Natural killer cell (primary cell): ENCODE measurements at places on chromosomes 16 and 17. TPM values are rescaled to one million over a fixed set of nuclear protein-coding genes. Genes with fewer than 3 reads are reported as not detected.

DNA sequence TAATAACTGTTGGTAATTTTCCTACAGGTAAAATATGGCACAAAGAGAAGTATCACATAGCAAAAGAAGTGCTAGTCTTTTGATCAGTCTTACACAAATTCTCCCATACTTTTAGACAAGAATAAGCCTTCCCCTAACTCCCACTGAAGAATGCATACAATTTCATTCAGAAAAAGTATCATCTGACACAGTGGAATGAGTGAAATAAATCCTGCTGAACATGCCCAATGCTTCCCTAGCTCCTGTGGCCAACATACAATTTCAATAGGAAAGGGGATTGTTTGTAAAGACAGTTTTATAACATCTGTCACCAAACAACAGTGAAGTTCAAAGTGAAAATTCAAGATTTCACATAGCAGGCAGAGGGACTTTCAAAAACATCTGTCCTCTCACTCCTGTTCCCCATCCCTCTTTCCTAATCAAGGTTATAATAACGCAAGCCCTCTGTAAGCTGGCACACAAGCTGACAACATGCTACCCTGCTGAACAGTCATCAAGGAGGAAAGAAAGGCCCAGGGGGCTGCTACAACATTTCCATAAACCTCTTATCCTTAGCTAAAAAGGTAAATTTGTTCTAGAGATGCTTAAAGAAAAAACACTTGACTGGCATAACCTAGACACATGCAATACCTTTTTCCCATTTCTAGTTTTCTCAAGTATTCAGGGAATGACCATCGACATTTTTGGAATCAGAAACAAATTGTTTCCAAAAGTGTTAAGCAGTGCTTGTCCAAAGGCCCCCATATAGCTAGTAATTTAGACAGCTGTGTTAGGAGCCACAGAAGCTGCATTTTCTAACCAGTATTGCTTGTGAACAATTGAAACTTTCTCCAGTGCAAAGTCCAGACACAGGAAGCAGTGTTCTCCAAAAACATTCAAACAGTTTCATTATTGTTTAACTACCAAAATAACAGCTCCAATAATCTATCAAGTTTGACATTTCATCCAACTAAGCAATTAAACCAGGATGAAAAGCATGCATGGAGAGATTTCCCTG, 11.5 kb upstream of the RFFL start:
- DNase-seq = no peak

DNA sequence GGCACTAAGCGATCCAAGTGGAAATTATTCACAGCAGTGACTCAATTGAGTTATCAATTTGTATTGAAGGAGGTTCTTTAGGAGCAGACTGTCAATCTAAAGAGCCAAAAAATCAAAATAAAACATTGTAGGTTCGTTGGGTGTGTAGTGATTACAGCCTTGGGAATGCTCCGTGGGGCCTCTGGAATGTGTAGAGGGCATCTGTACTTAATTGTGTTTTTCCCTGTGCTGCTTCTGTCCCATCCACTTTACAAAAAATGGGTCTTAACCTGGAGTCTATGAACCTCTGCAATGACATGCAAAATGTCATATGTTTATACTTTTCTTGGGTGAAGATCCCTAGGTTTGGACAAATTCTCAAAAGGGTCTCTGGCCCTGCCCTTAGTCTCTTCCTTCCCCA, 215.1 kb downstream of the CCDC182 start:
- DNase-seq = no peak

- no peak for DNase-seq
Measured at GRCh38 chr17:71287071-71287823, 833.6 kb upstream of the SOX9 start.

Gene TBC1D3K
- total RNA-seq = not detected

DNA sequence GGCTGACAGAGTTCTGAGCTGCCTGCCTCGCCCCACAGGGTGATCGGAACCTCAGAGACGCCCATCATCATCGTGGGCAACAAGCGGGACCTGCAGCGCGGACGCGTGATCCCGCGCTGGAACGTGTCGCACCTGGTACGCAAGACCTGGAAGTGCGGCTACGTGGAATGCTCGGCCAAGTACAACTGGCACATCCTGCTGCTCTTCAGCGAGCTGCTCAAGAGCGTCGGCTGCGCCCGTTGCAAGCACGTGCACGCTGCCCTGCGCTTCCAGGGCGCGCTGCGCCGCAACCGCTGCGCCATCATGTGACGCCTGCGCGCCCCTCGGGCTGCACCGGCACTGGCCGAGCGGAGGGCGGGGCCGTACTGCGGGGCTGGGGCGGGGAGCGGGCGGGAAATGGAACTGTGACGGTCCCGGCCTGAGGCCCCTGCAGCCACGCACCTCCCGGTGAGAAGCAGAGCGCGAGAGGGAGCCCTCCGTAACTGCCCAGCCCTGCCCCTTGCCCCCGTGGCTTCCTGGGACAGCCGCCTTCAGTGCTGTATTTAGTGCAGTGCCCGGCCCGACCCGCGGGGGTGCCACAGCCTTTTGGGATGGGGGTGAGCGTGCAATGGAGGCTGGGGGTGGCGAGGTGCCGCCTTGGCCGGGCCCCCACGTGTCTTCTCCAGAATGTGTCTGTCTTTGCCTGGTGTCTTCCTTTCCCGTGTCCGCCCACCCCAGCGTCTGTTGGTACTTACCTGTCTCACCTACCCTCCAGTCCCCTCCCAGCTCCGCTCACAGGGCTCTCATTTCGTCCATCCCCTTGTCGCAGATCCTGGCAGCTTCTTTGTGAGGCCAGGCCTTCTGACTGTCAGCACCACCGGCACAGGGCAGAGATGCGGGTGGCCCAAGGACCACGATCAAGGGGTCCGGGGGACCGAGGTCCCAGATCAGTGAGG, 9.8 kb downstream of the RASL10B start:
- DNase-seq = peak; percentile 29

- DNase-seq = no peak
Measured at GRCh38 chr17:80902197-80902962, 89.3 kb upstream of the CHMP6 start.

DNA sequence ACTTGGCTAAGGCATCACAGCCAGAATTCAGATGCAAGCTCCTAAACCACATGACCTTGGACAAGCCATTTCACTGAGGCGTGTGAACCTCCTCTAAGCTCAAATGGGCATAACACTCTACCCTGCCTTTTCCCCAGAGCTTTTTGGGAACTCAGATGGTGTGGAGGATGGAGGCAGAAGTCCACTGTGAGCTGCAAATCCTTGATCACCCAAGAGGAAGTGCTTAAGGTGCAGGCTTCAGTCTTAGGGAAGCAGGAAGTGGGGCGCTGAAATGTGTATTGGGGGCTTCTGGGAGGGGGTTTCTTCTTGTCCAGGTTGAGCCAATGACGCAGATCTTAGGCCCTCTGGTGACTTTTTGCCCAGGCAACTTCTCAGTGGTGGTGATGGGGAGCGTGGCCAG, 12.9 kb downstream of the CIITA start:
- DNase-seq = no peak
